ENCODE measurements at places on chromosomes 6 and 20.

DNA sequence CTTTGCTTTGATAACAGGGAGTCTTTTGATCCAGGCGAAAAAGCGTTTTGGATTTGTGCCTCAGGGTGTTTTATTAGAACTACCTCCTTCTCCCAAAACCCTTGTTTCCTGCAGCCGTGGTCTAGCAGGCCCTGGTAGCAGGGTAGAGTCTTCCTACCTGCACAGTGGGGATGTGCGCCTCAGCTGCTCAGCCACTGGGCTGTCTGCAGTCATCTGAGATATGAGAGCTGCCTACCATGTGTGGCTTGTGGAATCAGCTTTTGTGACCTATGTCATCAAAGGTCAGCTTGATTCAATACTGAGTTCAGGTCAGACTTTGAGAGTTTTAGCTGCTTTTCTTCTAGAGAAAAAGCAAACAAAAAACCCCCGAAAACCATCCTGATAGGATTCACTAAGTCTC lies 279.5 kb downstream of the CLIC5 start:
- no peak for DNase-seq

DNA sequence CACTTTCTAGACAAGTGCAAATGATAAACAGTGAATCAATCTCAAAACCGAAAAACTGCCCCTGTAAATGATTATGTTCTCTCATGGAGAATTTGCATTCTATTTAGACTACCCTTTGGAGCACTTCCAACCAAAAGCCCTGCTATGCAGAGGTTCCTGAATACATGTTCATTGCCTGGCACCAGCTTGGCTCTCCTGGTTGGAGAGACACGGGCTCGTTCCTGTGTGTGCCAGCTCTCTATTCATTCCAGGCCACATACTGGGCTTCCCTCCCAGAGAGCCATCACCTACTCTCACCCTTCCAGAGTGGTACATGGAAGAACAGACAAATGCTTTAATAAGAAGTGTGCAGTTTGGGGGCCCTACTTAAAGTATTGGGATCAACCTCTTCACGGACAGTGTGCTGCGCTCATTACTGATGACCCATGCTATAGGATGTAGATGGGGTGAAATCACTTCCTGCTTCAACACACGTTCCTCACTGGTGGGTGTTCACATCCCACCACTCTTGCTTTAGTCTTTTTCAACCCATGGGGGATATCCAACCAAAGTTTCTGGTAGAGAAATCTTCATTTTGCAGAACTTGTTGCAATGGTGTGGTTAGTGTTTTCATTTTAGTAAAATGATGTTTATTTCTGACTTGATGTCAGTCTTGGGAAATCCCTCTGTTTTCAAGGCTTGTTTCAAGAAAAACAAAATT lies 38.5 kb upstream of the NAA20 start:
- DNase-seq: no peak

DNA sequence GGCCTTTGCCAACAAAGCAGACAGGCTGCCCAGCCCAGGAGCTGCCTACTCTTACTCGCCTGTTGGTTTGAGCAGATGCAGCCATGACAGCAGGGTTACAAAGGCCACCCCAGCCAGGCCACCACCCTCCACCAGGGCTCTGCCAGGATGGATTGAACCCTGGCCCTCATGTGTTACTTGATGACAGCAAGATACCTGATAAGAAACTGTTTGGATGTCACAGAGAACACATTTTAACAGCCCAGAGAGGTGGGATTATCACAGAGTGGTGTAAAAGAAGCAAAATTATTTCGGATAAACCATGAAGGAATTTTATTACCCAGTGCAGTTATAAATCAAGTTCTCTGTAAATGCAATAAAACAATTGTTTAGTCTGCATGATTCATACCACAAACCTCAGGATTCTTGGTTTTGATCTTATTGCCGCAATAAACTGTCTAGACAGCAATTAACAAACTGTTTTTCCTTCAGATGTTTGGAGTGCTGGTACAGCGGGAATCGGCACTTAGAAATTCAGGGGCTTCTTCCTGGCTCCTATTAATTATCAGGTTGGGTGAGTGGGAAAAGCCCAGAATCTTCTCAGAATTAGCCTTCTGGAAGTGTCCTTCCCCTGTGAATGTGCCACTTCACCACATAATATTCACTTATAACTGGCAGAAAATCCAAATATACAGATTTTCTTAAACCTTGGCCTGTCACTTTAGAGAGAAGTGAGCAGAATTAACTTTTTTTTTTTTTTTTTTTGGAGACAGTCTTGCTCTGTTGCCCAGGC lies 58.0 kb upstream of the SALL4 start:
- no peak for DNase-seq

GRCh38 chr6:87655824-87656223 lies 46.2 kb downstream of the AKIRIN2 start:
- DNase-seq: no peak

GRCh38 chr6:18022398-18023231 lies 35.2 kb upstream of the KIF13A start:
- peak; percentile 30 for DNase-seq

DNA sequence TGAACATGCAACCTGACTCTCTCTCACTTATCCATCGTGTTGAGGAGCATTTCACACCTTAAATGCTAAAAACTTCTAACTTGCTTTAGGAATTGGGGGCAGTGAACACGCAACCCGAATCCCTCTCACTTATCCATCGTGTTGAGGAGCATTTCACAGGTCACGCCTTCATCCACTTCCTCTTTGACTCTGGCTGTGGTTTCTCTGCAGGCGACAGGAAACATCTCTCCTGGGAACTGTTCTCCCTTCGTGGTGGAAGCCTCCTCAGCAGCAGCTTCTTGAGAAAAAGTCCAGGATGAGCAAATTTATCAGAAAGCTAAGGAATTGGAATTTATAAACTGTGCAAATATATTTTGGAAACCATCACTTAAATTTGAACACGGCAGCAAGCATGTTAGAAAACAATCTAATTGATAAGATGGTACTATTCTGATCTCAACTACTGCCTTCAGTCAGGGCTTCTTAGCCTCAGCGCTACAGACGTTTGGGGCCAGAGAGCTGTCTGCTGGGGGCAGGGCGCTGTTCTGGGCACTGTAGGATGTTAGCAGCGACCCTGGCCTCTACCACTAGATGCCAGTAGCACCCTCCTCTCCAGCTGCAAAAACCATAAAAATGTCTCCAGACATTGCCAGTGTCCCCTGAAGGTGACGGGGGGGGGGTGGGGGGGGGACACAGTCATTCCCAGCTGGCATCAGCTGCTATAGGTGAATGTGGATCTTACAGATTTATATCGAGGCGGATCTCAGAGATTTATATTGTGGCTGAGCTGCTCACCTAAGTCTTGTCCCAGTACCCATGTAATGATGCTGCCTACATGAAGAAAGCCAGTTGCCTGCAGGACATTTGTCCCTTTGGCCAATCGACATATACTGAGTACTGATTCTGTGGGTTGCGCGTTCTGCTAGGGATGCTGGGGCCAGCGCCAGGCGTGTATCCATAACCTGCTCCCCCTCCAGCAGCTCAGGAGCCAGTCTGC lies 26.2 kb downstream of the CTCFL start:
- no peak for DNase-seq

GRCh38 chr20:37901240-37901639 lies 1.7 kb upstream of the VSTM2L start:
- peak; percentile 55 for DNase-seq

All from tongue (tissue), 3 donors.